Cerebellar cortex (tissue), 1 donor: ENCODE measurements at places on chromosomes 4 and X.

GRCh38 chrX:43882294-43882681 is at the start of gene MAOB:
TSS of gene MAOB (minus strand) at chrX:43882450. CDS start at chrX:43882299, 151 bp downstream.
- DNase-seq, result peak; percentile 12

DNA sequence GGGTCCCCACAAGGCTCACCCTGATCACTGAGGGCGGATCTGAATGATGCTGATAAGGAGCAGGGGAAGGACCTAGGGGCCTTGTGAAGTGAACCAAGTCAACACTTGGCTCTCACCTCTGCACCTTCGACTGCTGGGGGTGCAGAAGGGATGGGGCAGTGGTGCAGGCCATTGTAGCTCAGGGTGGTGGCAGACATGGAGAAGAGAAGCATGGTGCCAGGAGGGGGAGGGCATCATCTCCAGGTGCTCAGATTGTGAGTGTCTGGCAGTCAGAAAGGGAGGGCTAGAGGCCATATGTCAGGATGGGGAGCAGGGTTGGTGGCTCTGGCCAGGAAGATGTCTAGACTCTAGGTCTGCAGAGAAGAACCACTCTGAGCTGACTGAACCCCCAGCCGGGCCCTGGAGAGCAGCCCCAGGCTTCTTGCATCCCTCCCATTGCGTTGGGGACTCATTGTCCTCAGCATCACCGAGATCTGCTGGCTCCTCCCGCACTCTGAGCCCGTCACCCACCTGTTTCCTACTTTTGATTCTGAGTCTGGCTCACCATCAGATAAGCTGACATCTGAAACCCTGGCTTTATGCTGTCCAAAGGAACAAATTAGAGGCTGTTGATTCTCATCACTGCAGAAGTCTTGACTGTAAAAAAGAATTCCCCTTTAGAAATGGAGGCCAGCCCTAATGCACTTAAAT is 3.8 kb downstream of the APLN start:
- no peak for DNase-seq

DNA sequence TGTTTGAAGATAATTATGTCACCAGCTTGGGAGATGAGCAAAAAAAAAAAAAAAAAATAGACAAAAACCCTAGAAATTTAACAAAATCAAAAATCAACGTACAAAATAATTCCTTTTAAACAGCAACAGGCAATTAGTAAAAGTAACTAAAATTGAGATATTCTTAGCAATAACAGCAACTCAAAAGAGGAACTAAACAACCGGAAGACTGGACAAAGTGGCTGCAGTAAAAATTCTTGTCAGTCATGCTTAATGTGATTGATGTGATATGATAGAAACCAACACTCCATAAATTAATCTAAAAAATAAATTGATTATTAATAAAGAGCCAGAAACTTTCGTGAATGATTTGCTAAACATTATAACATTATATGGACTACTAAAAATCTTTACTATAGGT is 1534.6 kb upstream of the AGA start:
- DNase-seq, result no peak

- DNase-seq, result no peak
These were observed 160.0 kb downstream of the EFNB1 start for GRCh38 chrX:68988865-68989264.

- no peak for DNase-seq
These were observed 622 bp downstream of the KLKB1 start for GRCh38 chr4:186227744-186228513.

GRCh38 chr4:87112063-87112462 is 108.4 kb downstream of the KLHL8 start:
- no peak for DNase-seq

- no peak for DNase-seq
These were observed 162.0 kb downstream of the NKX6-1 start for GRCh38 chr4:84336964-84337705.

- no peak for DNase-seq
These were observed 1.6 kb downstream of the PAPSS1 start for GRCh38 chr4:107718351-107718965.

GRCh38 chr4:76275486-76276124 is 24.1 kb downstream of the FAM47E start:
- DNase-seq, result no peak

- DNase-seq, result no peak
These were observed 1000.6 kb downstream of the CCSER1 start for GRCh38 chr4:91127831-91128230.

- DNase-seq, result no peak
These were observed 105.0 kb downstream of the ABCB7 start for GRCh38 chrX:75051047-75051446.

DNA sequence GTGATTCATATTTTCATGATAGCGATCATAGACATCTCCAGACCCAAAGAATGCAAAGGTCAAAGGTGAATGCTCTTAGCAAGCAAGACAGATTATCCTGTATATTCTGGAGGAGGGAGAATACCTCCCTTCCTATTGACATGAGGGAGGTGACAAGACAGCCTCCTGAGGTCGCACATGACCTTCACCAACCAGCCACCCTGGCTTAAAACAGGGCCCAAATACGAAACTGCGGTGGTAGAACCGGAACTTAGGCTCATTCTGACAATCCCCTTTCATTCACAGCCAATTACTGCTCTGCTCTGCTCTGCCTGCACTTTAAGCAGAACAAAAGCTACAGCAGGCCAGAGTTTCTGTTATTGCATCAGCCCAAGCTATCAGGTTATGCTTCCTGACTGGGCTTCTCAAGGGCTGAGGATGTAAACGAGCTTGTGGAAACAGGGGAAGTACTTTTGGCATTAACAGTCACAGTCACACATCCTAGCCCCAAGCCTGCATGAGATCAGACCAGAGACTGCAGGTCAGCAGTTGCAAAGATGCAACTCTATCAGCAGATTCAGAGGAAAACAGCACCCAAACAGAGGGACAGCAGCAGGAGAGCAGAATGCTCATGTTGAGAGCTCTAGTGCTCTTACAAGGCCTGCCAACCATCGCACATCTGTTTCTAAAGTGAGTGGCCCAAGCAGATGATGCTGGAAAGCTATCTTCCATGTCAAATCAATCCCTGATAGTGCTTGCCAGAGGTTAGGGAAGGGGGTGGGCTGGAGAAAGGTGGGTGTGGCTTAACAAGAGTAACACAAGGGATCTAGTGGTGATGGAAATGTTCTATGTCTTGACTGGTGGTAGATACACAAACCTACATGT is 51.3 kb upstream of the MAP3K15 start:
- no peak for DNase-seq

- DNase-seq, result no peak
These were observed 181.5 kb downstream of the SHROOM3 start for GRCh38 chr4:76616526-76616925.

DNA sequence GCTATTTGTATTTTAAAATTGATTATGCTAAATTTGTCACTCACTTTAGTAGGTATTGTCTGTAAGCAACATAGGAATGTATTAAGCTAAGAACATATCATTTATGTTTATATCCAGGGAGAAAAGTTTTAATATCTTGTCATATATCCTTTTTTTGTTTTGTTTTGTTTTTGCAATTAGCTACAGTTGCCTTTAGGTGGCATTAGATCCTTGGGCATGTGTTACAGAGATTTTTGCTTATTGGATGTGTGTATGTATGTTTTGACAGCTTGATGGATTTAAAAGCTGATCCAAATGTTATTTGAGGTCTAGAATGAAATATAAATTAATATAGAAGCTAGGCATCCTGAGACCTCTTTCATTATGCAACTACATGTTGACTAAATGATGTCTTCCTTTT is 36.1 kb upstream of the OTUD4 start:
- DNase-seq, result peak; percentile 29

DNA sequence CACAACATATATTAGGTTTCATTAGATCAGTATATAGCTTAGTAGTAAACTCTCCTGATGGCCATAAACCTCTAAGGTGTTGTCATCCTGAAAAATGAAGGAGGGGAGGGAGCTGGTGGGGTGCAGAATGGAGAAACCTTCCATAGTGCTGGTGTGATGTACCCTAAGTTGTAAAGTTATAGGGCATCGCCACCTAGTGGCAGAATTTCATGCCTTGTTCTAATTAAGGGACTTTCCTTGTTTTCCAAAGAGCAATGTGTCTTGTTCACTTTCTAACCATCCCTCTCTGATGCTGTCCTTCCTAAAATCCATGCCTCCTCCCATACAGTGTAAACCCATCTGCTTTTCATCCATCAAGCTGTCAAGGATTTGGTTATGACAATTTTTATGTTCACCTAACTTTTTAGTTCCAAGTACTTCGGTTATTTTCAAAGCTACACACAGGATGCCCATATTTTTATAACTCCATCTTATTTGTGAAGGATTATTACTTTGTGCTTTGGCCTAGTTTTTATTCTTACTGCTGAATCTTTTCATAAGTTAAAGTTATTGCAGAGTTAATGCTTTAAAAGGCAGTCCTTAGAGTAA is 4.5 kb downstream of the NBDY start:
- peak; percentile 68 for DNase-seq

- no peak for DNase-seq
These were observed 7.1 kb downstream of the CCDC160 start for GRCh38 chrX:134244043-134244442.

DNA sequence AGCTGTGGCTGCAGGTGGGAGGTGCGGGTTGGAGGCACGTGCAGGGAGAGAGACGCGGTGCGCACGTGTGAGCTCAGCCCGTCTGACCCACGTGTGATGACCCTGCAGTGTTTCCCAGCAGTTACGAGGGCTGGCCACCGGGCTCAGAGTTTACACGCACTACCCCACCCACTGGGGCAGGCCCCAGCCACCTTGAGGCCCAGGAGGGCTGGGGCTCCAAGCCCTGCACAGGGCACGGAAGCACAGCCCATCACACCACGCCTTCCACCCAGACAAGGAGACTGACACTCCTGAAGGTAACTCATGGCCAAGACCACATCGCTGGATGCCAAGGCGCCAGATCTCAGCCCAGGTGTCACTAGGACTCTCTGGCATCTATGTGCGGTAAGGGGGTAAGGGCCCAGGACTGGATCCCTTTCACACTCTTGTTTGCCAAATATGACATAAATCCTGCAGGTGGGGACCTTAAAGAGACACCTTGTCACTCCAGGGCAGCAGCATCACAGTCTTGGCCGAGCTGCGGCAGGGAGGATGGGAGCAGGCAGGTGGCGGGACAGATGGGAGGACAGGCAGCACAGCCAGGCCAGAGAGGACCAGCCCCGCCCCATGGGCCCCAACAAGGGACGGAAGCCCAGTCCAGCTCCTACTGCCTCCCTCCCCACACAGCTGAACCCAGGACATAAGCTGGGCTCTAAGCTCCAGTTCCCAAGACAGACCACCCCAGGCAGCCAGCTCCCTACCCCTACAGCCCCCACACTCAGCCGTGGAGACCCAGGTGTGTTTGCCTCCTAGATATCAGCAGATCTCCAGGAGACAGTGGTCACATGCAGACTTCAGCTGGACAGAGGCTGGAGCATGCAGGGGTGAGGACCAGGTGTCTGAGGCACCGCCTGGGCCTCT is 56.8 kb downstream of the ZFYVE28 start:
- peak; percentile 99 for DNase-seq

GRCh38 chr4:116531870-116532269 is 553.5 kb downstream of the TRAM1L1 start:
- no peak for DNase-seq

DNA sequence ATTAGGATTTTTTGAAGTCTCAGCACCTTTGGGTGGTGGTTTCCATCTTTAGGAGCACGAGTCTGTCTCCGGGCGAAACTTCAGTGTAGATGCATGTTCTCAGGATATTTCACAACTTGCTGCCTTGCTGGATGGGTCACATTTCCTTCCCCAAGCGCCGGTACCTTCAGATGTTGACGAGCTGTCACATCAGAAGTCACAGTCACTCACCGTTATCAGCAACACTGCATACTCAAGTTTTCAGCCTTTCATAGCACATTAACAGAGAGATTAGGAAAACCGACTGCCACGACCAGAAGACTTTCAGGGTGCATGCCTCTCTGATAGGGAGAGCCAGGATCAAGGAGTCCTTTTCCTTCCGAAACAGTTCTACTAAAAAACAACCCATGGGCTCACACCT is 77.8 kb downstream of the SHROOM2 start:
- no peak for DNase-seq

DNA sequence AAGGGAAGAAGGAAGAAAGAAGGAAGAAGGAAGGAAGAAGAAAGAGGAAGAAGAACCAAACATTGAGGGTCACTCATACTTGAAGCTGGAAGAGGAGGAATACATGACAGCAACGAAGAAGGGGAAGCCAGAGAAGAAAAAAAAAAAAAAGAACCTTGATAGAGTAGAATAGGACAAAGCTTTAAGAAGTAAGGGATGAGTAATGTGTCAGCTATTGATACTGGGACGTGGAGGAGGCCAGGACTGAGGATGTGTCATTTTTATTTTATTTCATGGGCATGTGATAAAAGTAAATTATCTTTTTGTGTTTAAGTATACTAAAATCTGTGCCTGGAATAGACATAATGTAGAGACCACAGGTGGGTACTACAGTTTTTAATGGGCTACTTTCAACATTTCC is 6.4 kb downstream of the EDA2R start:
- DNase-seq, result no peak

- no peak for DNase-seq
These were observed 512.7 kb upstream of the FAT1 start for GRCh38 chr4:187236209-187236890.

GRCh38 chr4:77073981-77074380 is 1.8 kb downstream of the CCNI start:
- DNase-seq, result peak; percentile 38

GRCh38 chrX:46311581-46312120 is 233.6 kb downstream of the ZNF674 start:
- DNase-seq, result no peak

GRCh38 chrX:17721715-17722114 is 15.6 kb upstream of the SCML1 start:
- DNase-seq, result no peak

- no peak for DNase-seq
These were observed 32.4 kb downstream of the LRBA start for GRCh38 chr4:150982557-150983233.

DNA sequence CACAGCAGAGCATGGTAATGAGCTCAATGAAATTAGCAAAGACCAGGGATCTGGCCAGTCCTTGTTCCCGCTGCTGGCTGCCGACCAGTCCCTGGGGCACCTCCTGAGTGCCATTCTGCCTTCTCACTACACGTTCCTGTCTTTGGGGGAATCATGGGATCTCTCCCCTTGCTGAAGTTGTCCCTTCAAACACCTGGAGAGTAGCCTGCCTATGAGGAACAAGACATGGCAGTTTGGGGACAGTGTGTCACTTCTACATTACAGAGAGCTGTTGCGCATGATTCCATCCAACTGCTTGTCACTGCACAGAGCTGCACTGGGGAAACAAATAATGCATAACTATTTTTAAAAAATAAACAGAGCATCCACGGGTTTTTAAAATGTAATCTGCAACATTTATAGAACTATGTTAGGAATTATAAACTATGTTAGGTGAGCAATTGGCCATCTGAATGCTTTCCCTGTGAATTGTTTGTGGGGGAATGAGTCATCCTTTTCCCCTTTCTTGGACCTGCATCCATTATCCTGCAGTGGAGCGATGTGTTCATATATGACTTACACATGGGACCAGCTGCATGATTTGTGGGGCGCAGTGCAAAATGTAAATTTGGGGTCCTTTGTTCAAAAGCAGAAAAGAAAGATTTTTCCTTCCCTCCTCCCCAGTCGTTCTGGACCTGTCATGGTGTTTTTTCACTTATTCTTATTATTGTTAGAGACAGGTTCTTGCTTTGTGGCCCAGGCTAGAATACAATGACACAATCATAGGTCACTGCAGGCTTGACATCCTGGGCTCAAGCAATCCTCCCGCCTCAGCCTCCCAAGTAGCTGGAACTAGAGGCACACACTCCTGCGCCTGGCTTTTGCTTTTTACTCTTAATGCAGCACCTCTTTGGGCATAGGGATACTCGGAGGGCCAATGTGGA is 115.0 kb upstream of the TBL1X start:
- DNase-seq, result peak; percentile 36

GRCh38 chrX:14718403-14718802 is 154.5 kb downstream of the FANCB start:
- DNase-seq, result no peak

GRCh38 chr4:63430105-63430504 is 979.1 kb downstream of the TECRL start:
- no peak for DNase-seq
